ENCODE measurements at places on chromosomes 7 and 10.

GRCh38 chr7:901388-902154 lies 25.2 kb downstream of the GET4 start:
- no peak for DNase-seq

GRCh38 chr10:116096526-116096925 lies 176.5 kb downstream of the GFRA1 start:
- no peak for DNase-seq

DNA sequence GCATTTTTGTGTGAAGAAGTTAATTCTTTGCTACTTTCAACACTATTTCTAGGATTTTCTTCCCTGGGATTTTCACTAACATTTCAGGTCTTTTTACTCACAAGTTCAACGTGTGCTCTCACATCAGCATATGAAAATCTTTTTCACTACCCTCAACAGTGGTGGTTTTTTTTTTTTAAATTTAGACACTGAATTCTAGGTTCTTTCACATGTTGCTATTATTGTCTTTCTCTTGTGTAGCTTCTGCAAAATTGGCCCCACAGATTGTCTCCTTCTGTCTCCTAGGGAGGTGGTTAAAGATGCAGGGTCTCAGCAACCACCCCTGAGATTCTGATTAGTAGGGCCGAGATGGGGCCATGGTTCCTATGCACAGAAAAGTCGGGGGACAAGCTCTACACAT lies 165.0 kb upstream of the GPR26 start:
- DNase-seq, result no peak

DNA sequence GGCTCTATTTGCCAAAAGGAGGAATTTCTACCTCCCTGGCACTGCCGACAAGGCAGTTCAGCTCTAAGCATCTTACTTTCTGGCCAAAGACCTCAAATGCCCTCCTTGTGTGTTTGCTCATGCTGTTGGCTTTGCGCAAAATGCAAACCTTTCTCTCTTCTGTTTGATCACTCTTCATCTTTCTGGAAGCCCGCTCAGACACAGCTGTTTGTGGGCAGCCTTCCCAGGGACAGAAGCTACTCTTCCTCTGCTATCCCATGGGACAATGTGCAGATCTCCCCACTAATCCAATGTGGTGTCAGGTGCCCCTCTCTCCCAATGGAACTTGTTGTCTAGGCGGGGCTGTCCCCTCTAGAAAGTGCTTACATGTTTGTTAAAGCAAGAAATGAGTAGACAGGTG lies 278.7 kb downstream of the CCSER2 start:
- DNase-seq, result no peak

GRCh38 chr10:93554760-93555432 lies 11.6 kb upstream of the FFAR4 start:
- DNase-seq, result no peak

GRCh38 chr7:2975821-2976371 lies 67.8 kb downstream of the CARD11 start:
- DNase-seq, result no peak

- no peak for DNase-seq
Observed at GRCh38 chr10:61943674-61944378, 42.3 kb downstream of the ARID5B start.

- no peak for DNase-seq
Observed at GRCh38 chr10:78563314-78563713, 505.5 kb upstream of the ZMIZ1 start.

DNA sequence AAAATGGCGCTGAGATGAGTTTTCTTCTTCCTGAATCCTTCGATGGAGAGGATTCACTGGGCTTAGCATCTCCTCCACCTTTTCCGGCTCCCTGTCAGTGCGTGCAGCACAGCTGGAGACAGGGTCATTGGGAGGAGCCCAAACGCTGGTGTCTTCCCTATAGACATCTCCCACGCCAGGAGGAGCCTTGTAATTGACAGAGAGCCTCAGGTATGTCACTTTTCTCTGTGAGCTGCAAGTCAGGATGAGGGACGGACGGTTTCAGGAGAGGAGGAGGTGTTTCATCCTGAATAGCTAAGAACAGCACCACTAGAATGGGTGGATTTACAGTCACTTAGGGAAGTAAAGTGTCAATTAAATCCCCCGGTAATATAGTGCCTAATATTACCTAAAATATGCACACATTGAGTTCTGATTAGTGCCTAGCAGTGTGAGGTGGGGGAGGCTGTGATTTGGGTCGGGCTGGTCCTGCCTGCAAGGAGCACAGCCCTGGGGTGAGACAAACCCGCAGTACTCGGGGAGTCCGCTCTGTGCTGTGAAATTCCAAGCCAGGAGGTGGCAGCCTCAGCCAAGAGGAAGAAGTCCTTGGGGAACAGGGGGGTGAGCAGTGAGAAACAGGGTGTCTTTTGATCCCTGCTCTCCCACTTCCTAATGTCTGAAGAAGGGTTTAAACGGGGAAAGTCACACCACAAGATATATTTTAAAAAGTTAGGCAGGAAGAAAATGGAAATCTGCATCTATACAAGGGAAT lies 28.2 kb downstream of the IL15RA start:
- no peak for DNase-seq

- DNase-seq, result no peak
Observed at GRCh38 chr10:70191161-70191971, 21.1 kb upstream of the SAR1A start.

DNA sequence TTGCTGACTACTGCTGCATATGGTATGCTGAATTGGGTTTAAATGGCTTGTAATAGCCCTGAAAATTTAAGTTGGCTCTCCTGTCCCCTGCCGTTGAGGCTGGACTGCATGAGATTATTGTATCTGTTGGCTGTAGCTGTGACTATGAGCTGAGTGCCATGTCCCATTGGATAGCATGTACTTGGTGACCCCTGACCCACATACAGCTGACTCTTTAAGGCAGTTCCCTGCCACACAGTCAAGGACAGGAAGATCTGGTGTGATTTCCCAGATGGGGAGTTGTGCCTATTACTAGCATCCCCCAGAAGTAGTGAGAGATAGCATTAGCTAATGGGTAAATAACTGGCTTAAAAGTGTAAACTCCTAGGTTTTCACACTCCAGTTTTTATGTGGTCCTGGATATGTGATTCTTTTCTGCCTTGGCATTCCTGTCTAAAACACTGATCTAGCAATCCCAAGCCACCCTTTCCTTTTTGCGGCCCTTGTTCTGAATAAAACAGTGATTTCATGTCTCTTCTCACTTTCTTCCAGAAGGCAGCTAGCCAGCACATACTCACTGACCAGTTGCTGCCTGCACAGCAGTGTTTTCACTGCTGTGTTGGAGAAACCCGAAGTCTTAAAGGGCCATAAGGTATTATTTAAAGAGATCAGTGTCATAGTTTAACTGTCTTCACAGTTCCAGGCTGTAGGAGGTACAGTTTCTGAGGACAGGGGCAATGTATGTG lies 35.9 kb downstream of the LRRC4 start:
- no peak for DNase-seq

- DNase-seq, result no peak
Observed at GRCh38 chr7:22008087-22008486, 62.4 kb upstream of the CDCA7L start.

- no peak for DNase-seq
Observed at GRCh38 chr7:157495594-157495993, 158.8 kb downstream of the DNAJB6 start.

- no peak for DNase-seq
Observed at GRCh38 chr10:75672111-75672671, 240.8 kb downstream of the LRMDA start.

GRCh38 chr7:94357076-94357475 lies 37.6 kb upstream of the COL1A2 start:
- no peak for DNase-seq

DNA sequence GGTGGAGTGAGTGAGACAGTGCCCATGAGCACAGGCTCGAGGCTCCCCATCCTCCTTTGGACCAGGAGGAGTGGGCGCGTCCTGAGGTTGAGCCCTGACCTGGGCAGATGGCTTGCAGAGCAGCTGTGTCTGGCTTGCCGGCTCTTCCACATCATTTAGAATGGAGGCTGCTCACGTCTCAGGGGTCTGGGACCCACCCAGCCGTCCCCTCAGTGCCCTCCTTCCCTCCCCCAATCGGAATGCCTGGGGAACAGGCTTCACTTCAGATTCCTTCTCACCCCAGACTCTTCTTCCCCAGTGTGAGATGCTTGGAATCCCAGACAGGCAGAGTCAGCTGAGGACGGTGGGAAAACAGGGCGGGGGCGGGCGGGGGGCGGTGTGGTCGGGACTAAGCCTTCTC lies 968.6 kb upstream of the ZNF722 start:
- DNase-seq, result no peak

DNA sequence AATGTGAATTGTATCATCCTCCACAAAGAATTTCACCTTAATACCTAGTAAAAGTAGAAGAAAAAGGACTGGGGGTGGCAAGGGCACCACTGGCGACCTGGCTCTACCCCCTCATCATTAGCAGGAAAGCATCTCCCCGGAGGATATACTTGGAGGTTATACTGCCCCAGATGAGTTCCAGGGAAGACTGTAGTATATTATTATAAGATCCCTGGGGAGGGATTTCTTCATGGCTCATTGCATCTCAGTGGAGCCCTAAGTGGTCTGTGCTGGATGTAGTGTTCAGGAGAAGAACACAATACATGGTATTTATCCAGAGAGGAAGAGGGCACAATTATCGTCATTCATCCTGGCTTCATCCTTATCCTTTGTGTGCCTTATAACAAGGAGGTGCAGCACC lies 14.2 kb upstream of the DYNC1I1 start:
- DNase-seq, result no peak

DNA sequence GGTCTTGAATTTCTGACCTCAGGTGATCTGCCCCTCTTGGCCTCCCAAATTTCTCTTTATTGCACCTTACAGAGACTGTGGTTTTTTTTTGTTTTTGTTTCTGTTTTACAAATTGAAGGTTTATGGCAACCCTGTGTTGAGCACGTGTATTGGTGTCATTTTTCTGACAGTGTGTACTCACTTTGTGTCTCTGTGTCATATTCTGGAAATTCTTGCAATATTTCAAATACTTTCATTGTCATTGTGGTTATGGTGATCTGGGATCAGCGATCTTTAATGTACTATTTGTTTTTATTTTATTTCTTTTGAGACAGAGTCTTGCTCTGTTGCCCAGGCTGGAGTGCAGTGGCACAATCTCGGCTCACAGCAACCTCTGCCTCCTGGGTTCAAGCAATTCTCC lies 89.8 kb downstream of the PRTFDC1 start:
- DNase-seq, result no peak

- DNase-seq, result no peak
Observed at GRCh38 chr10:86393862-86394455, 27.4 kb upstream of the GRID1 start.

DNA sequence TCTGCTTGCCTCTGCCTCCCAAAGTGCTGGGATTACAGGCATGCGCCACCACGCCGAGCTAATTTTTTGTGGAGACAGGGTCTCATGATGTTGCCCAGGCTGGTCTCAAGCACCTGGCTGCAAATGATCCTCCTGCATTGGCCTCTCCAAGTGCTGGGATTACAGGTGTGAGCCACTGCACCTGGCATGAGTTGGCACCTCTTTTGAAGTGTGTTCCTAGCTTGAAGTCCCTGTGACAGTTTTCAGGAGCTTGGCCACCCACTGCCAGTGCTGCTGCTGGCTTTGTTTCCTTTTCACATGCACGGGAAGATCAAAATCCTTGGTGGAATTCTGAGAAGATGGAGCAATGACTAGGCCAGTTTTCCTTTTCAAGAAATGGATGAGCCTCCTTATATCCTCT lies 126.3 kb downstream of the NRP1 start:
- DNase-seq, result no peak

DNA sequence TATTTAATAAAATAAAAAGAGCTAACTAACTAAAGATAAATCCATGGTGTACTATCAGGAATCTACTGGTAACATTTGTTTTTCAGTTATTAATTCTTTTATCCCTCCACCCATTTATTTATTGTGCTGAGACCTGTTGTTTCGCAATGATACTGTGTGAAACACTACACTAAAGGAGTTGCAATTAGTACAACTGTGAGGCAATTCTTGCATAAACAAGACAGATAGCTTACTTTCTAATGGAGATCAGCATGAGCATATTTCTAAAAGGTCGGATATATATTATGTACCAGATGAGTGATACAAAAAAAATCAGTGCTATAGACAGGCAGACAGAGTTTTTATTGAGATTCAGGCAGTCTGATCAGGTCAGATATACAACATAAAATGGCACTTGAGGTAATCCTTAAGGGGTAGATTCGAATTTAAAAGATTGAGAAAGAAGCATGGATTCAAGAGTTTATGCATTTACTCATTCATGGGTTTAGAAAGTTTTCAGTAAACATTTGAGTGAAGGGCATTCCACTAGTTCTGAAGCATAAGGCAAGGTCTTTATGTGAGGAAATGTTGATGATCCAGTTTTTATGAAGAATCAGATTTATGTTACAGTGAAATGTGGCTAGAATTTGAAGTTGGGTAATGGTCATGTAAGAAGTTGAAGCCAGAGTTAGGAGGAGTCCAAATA lies 147.6 kb downstream of the POLR1F start:
- DNase-seq, result no peak

GRCh38 chr10:118241229-118242137 lies 100.6 kb downstream of the FAM204A start:
- peak; percentile 17 for DNase-seq

- no peak for DNase-seq
Observed at GRCh38 chr7:73999664-74000435, 28.1 kb upstream of the ELN start.

DNA sequence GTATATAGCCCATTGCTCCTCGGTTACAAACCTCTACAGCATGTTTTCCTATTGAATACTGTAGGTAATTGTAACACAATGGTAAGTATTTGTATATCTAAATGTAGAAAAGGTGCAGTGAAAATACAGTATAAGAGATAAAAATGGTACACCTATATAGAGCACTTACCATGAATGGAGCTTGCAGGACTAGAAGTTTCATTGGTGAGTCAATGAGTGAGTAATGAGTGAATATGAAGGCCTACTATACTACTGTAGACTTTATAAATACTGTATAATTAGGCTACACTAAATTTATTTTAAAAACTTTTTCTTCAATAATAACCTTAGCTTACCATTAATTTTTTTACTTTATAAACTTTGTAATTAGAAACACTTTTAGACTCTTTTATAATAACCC lies 239.7 kb downstream of the CDK14 start:
- no peak for DNase-seq

DNA sequence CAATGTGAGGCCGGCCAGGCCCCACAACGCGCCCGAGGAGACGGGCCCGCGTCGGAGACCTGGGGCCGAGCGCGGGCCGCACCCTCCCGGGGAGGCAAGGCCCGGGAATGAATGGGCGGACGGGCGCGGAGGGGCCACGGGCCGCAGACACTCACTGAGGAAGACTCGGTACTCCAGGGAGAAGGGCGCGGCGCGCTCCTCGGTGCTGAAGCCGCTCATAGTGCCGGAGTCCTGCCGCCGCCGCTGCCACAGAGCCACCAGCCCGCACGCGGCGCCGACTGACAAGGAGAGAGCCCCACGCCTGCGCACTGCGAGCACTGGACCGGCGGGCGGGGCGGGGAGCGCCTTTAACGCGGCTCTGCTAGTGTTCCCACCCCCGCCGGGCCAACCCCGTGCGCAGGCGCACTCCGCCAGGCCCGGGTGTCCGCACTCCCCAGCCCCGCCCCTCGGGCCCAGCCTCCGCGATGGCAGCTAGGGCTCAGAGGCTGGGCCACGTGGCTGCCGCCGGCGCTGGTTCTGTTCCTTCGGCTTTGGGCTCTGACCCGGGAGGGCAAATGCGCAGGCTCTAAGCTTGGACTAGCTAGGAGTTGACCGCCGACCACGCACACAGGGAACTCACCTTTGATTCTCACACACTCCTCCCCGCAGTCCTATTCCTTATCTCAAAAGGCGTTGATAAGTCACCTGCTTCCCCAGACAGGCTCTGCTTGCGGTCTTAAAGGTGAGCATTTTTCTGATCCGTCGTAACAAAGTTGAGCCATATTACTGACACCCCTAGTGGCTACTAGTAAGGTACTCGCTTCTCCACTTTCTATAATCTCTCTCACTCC lies at the start of gene PPA1:
PPA1 (minus strand) TSS at position 321 of the 830 bp plus-strand sequence; CDS start at position 219, 102 bp downstream.
- DNase-seq, result peak; percentile 98
